ENCODE measurements at places on chromosomes 3 and 15.

- DNase-seq, result peak; percentile 52
Measured at GRCh38 chr15:90902840-90903732, at the start of gene MAN2A2. Gene MAN2A2, plus strand, starts transcription at chr15:90903302. Its CDS starts 906 bp downstream, at chr15:90904208.

DNA sequence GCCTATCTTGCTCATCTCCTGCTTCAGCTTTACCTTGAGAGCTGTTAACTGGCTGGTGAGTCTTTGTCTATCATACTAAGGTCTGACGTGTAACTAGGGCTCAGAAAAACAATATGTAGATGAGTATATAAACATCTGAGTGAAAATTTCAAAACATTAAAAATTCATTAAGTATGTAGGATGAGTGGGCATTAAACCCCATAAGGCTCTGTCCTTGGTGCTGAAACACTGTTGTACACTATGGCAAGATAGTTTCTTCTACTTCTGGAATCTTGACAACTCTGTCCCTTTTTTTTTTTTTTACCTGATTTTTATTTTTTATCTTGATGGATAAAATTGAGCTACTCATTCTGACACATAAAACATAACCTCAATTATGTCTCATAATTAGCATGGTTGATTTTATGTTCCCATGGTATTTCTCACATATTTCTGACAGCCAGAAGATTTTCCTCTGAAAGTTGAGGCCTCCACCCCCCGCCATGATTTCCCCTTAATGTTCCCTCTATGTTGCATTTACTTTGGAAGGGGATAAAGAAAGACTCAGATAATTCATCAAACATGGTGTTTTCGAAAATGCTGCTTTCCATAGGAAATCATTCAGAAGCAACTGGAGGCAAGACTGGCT lies 54.3 kb downstream of the DGKG start:
- DNase-seq, result no peak

DNA sequence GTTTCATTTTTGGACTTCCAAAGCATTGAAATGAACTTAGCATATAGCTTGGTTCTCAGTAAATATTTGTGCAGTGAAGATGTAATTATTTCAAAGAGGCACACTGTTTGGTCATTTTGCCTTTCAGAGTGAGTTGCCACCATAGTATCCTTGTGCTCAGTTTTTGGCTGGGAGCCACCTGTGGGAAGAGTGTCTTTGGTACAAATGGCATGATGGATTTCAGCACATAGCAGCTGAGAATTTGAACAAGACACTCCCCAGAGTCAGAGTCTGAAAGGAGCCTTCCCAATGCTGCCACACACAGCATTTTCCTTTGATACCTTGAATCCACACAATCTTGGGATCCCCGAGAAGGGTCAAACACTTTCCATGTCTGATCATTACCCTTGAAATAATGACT lies 897.2 kb upstream of the ARPP21 start:
- no peak for DNase-seq

DNA sequence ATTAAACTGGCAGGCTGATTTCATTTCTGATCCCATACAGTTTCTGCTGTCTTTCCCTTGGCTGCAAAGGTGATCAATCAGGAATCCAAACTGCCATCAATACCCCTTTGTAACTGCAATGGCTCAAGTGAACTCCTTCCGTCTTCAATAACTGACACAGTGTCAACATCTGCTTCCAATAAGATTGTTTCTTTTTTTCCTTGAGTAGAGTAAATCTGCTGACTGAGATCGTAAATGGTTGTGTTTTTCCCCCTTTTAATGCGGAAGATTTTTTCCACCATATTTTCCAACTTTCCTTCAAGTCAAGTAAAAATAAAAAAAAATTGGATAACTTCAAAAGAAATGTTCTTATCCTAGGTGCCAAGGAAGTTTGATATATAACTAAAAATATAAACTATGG lies 48.7 kb downstream of the VGLL3 start:
- no peak for DNase-seq

- DNase-seq, result no peak
Measured at GRCh38 chr3:119243712-119244111, 3.0 kb upstream of the B4GALT4 start.

GRCh38 chr15:95259513-95259912 lies 1028.2 kb downstream of the MCTP2 start:
- peak; percentile 49 for DNase-seq

DNA sequence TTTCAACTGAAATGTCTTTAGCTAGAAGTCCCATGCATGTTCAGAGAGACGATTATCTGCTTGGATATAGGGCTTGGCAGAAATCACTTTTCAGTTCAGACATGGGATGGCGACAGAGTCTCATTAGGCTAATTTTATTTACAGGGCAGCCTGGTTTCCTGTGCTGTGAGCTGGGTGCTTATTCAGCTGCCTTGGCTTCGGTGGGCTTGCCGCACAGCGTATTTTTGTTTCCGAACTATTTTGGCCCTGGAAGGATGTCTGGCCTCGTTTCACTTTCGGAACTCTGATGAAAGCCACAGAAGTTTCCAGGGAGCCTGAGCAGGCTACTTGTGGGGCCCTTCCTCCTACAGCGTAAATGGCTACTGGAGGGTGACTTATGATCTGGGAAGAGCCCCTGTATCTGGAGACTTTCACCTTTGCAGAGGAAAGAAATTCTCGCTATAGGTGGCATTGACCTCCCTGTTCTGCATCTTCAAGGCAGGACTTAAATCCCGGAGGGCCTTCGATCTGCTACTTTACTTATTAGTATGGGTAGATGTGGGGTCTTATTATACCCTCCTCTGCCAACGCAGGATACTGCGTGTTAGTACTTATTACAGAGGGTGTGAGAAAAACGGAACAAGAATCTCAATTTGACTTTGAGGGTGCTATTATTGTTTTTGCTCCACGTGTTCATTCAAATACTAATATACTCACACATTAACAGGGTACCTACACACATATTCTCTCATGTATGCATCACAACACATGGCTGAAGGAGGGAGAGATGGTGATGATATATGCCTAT lies 364.0 kb upstream of the RBMS3 start:
- no peak for DNase-seq

- no peak for DNase-seq
Measured at GRCh38 chr3:116084999-116085791, 360.1 kb downstream of the LSAMP start.

GRCh38 chr3:43810797-43811196 lies 120.1 kb downstream of the ABHD5 start:
- DNase-seq, result no peak

DNA sequence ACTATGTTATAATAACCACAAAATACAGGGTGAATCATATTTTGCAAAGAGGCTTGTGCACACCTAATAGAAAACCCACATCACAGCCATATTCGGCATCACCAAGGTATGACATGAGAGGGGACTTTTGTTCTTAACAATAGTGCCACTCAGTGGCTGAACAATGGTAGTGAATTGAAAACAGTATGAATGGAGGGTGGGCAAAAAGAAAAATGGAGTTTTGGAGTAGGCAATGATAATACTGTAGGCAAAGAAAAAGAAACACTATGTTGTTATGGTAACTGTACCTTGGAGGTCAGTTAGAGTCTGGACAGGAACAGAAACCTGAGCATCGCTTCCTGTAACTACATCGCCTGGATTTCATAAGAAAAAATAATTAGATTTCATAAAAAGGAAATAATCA lies 348.6 kb downstream of the PLCL2 start:
- DNase-seq, result peak; percentile 69

- no peak for DNase-seq
Measured at GRCh38 chr15:90460142-90460824, 69.4 kb upstream of the CRTC3 start.

- DNase-seq, result no peak
Measured at GRCh38 chr3:21894459-21895340, 143.7 kb upstream of the ZNF385D start.

DNA sequence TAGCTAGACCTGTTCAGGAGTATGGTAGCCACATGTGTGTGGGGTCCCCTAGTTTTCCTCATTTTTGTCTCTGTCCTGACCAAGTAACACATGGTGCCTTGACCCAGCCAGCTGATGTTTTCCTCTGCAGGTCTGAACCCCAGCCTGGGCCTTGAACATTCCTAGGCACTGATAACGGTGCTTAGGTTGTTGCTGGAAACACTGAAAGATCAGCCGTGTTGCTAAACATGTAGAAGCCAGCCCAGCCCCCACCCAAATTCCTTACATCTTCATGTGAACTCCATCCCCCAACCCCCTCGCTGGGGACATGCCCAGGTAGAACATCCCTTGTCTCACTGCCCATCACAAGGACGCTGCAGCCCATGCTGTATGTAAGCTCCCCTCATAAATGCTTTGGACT lies 18.7 kb downstream of the RTP3 start:
- no peak for DNase-seq

DNA sequence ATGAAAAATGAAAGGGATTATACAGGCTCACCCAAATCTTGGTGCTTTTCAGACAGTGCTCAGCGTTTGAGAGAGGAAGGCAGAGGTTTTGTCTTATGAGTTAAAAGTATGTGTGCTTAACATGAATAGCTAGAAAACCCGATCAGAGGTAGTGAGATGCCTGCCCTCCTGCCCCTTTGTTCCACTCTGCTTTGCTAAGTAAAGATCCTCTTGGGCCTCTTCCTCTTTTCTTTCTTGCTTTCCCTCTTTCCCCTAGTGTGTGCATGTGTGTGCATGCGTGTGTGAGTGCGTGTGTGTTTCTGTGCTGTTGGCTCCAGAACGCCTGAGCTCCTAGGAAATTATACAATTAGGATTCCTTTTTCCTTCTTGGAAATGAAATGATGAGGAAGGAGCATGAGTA lies 261.3 kb upstream of the NR2E3 start:
- DNase-seq, result no peak

GRCh38 chr3:46966811-46967210 lies 9.7 kb downstream of the CCDC12 start:
- no peak for DNase-seq

DNA sequence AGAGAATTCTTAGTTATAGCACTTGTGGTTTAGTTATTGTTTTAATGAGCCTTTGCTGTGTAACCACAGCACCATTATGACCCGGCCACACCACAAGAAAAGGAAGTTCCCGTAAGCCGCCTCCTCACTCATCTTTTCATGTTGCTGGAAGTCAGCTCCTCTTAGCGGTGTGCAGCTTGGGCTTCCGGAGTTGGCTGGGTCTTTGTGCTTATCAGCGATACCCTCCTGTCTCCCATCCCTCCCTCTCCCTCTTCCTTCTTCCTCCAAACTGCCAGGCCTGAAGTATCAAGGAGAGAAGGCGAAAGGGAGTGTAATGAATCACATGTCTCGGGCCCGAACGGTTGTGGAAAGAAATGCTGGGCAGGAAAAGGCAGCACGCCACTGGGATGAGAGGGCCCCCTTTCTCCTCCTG lies 353.5 kb downstream of the MCTP2 start:
- no peak for DNase-seq

DNA sequence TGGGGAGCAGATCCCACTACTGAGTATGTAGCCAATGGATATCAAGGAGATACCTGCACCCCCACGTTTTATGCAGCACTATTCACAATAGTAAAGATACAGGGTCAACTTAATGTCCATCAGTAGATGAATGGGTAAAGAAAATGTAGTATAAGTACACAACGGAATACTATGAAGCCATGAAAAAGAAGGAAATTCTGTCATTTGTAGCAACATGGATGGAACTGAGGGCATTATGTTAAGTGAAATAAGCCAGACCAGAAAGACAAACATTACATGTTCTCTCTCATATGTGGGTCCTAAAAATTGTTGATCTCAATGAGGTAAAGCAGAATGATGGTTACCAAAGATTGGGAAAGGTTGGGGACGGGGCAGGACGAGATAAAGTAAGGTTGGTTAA lies 14.6 kb downstream of the PP2D1 start:
- DNase-seq, result no peak

GRCh38 chr15:83565138-83565537 lies 88.8 kb upstream of the ADAMTSL3 start:
- no peak for DNase-seq

DNA sequence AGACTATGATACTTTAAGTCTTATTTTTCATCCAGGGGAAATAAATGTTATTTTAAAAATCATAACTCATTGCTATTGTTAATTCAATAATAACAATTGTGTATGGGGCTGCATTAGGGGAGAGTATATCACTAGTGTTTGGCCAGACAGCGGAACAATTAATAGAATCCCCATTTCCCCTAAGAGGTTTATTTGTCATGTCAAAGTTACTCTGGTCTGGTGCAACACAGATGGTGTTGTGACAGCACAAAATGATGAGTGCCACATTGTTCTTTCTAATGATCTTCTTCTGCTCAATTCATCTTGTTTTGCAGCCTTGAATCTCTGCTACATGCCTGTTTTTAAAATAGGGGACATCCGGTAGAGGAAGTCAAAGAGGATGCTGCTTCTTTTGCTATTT lies 351.6 kb downstream of the NSUN3 start:
- DNase-seq, result no peak

DNA sequence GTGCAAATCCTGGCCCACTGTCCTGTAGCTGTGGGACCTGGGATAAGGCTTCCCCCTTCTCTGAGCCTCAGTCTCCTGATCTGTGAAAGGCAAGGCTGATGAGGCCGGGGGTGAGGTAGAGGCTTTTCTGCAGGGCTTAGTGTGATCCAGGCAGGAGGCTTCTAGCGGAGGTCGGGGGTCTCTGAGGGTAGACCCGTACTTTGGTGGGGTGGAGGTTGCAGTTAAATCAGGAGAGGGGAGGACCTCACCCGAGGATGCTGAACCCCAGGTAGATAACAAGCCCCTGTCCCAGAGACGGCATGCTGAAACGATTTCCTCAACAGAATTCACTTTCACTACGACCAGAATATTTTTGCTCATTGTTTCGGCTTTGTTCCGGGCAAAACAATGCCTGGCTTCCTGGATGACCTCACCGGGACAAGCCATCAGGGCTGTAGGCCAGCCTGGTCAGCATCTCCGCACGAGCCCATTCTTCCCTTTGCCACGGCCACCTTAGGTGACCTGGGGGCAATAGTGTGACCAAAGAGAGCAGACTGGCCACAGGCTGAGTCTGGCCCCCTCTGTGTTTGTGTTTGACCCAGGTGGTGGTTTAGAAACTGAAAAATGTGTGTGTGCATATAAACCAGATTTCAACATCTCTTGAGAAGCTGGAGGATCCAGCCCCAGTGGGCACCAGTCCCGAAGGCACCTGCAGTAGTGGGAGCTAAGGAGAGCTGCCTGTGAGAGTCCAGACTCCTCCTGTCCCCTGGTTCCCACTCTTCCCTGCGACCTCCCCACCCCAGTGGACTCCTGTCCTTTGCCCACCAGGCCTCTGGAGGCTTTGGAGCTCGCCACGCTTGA lies 33.0 kb downstream of the SLC6A6 start:
- DNase-seq, result peak; percentile 25

DNA sequence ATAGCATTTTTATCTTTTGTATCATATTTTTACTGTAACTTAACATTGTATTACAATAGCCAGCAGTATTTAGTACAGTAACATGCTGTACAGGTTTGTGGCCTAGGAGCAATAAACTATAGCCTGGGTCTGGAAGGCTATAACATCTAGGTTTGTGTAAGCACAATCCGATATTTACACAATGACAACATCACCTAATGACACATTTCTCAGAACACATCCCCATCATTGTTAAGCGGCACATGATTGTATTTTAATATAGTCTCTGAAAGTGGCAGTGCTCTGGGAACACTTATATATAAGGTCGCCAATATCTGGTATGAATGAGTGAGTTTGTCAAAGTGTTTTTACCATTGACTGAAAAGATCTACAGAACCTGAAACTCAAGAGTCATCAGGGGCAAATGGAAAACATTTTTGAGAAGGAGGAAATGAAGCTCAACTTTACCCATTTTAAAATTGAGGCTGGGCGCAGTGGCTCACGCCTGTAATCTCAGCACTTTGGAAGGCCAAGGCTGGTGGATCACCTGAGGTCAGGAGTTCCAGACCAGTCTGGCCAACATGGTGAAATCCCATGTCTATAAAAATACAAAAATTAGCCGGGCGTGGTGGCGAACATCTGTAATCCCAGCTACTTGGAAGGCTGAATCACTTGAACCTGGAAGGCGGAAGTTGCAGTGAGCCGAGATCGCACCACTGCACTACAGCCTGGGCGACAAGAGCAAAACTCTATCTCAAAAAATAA lies 38.8 kb upstream of the TNFSF10 start:
- DNase-seq, result peak; percentile 89

GRCh38 chr3:125186261-125186787 lies 26.2 kb downstream of the SLC12A8 start:
- DNase-seq, result no peak

Data from PC-9 (cell line).